GM04504 (cell line): ENCODE measurements at places on chromosomes 16 and 17.
A peak's percentile ranks its signal among the peaks of the same experiment; 100 is the strongest.

DNA sequence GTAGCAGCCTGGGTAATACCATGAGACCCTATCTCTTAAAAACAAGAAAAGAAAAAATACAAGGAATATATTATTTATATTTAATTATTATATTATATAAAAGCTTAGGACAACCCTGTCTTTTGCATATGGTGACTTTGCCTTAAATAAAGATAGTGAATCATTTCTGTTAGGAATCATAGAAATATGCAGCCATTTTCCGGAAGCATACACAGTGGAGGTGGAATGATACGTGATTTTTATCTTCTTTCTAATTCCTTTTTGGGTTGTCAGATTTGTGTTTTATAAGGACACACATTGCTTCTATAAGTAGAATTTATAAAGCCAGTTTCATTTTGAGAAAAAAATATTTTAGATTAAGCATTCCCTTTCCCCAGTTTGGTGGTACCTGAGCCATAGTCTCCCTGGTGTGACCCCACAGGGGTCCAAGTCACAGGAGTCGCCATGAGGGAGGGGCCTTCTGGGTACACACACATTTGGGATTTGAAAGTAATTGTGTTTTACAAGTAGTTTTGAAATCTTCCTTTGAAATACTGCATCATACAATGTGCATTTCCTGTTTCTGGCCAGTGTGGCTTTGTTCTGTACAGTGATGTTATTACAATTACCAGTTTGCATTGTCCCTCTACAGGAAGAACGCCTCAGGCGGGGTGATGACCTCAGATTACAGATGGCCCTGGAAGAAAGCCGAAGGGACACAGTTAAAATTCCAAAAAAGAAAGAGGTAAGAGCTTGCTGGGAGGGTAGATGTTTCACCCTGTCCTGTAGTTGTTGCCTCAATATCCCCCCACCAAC, 50.9 kb downstream of the B9D1 start:
- no peak for DNase-seq

DNA sequence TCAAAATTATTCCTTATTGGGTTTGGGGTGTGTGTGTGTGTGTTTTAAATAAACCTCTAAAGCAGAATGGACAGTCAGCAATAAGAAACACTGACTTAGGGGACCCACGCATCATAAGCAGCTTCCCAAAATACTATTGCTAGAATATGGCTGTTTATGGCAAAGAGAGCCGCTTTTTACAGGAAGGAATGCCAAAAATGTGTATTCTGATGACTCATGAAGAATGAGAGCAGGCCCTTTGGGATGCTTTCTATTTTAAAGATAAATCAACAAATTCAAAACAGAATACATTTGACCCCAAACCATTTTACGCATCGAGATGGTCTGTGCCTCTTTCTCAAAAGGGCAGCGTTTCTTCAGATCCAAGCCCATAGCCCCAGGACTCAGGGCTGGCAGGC, 37.5 kb downstream of the ARHGAP17 start:
- peak; percentile 32 for DNase-seq

DNA sequence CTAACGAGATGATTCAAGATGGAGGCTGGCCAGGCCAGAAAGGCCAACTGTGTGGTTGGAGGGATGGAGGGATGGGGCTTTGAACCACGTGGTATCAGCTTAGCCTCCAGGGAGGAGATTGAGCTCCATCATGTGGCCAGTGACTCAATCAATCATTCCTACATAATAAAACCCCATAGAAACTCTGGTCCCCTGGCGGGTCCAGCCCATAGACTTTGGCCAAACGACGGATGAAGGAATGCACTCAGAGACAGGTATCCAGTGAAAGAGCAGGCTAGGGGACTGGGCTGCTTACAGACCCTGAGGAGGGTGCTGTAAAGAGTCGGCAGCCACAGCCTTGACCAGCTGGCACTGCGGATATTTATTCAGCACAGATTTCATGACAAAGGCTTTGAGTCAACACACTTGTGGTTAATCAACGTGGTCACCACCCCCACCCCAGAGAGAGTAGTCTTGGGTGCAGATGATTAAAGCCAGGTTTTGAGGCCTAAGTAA, 308.7 kb upstream of the TNRC6C start:
- DNase-seq: no peak

DNA sequence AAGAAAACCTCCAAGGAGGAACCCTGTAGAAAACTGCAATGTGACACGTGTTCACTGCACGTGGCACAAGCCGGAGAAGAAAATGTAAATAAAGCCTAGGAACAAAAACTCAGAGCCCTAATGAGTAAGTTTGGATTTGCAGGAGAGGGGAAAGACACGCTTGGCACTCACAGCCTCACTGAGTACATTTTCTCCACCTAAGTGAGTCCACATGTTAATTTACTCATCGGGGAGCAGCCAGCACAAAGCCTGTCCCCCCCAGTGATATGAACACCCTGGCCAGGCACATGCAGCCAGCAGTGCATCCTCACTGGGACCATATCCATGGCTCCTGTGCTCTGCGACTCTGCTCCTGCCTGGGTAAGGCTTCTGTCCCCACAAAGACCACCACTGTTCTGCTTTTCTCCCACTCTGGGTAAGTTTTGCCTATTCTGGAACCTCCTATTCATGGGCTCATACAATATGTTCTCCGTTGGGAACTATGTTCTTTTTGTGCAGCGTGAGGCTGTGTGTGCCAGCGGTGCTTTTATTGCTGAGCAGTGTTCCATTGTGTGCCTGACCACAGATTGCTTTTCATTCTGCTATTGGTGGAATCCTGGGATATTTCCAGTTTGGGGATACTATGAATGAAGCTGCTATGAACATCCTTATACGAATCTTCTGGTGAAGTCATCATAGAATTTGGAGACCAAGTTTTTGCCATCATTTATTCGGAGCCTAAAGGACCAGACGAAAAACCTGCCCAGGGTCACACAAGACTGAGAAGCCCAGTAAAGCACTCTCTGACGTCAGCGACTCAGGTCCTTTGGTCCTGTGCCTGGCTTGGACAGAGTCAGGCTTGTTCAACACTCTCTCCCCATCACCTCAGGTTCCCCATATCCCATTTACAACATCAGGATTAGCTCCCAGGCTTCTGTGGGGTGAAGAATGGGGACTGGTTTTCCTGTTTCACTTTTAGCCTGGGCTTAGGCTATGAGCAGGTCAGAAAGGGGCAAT, 53.3 kb downstream of the RNF112 start:
- DNase-seq: no peak

GRCh38 chr17:74892013-74892841, 1.2 kb downstream of the FADS6 start:
- no peak for DNase-seq

- DNase-seq: peak; percentile 64
Observed at GRCh38 chr16:59478838-59479237, 744.7 kb upstream of the GOT2 start.

DNA sequence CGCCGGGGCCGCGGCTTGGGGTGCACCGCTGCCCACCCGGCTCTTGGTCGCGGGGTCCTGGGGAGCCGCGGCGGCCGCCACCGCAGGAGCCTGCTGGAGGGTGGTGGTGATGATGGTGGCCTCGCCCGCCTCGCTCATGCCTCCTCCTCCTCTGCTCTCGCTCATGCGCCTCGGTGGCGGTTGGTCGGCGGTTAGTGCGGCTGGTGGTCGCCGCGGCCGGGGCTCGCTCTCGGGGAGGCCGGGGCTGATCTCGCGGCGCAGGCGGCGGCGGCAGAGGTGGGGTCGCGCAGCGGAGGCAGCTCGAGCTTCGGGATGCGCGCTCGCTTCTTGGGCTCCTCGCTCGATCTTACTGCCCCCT, 41.6 kb downstream of the AHSP start:
- no peak for DNase-seq

GRCh38 chr16:54504372-54504771, 217.8 kb upstream of the IRX3 start:
- no peak for DNase-seq

DNA sequence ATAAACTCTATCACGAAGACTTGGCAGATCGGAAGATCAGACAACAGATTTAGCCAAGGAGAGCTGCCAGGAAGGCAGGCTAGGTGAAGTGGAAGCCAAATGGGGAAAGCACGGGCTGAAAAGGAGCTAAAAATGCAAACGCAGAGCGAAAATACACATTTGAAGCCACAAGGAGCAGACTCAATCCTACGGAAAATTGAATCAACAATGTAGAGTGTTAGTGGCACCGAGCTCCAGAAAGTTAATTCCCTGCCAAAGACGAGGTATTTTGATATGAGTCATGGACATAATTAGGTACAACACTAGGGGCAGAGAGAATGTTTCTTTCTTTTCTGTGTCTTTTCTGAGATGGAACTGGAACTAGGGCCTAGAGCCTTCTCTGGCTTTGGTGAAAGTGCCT, 20.7 kb downstream of the GSG1L start:
- DNase-seq: no peak

GRCh38 chr16:7921345-7921744, 588.7 kb downstream of the RBFOX1 start:
- DNase-seq: no peak

DNA sequence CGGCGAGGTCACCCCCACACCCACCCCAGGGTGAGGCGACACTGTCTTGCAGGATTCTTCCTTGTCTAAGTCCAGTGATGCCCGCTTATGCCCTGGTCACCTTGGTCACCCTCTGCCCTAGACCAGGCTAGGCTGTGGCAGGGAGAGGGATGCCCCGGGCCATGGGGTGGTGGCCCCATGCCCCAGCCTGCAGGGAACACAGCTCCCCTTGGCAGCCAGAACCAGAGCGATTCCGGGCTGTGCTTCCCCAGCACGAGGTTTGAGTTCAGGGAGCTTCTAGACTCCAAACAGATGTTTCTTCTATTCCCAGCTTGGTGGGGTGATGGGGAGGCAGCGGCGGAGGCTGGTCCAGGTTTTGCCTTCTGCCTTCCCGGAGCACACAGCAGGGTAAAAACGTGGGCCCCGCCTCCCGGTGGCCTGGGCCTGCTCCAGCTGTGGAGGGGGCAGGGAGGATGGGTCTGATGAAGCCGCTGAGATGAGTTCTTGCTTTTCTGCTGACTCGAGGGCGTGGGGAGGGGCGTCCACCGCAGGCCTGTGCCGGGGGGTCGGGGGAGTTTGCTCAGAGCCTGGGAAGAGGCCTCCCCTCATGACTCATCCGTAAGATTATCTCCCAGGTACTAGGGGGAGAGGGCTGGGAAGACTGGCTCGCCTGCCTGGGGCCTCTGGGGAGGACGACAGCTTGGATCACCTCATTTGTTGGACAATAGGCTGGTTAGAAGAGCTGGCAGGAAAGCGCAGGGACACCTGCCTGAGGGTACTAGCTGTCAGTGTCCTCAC, 15.4 kb downstream of the SMTNL2 start:
- no peak for DNase-seq

DNA sequence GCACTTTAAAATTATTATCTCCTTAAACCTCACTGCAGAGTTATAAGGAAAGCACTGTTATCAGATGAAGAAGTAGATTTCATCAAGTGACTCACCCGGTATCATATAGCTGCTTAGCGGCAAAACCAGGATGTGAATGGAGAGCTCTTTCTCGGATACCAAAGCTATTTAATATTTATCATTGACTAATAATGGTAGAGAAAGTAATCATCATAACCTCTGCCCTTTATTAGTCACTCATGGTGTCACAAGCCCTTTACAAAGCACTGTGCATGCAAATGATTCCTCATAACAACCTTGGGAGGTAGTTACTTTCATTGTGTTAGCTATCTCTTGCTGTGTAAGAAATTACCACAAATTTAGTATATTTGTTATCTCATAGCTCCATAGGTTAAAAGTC, 592.9 kb downstream of the MAF start:
- no peak for DNase-seq

DNA sequence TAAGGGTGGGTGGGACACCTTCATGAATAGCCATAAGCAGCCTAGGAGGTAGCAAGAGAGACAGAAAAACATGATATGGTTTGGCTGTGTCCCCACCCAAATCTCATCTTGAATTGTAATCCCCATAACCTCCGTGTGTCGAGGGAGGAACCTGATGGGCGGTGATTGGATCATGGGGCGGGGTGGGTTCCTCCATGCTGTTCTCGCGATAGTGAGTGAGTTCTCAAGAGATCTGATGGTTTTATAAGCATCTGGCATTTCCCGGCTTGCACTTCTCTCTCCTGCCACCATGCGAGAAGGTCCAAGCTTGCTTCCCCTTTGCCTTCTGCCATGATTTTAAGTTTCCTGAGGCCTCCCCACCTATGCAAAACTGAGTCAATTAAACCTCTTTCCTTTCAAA, 259.1 kb upstream of the ERCC4 start:
- no peak for DNase-seq

DNA sequence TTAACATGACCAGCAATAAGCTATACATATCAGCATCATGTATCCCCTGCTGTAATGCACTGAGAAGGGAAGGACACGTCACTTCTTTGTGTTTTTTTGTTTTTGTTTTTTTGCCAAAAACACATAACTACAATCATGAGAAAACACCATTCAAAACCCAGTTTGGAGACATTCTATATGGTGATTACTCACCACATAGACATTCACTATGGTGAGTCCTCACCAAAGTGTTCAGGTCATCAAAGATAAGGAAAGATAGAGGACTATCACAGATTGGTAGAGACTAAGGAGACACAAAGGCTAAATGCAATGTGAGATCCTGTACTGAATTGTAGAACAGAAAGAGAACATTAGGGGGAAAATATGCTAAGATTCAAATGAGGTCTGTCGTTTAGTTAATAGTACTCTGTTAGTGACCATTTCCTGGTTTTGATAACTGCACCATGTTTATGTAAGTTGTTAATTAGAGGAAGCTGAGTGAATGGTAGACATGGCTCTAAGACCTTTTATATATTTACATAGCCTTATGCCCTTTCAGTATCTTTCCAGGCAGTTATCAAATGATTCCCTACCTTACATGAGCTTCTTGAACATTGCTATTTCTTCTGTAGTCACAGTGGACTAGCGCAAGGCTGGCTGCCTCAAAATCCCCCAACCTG, 46.6 kb downstream of the PIK3R5 start:
- no peak for DNase-seq

- DNase-seq: no peak
Observed at GRCh38 chr17:34424814-34425491, 61.9 kb upstream of the CCL1 start.

DNA sequence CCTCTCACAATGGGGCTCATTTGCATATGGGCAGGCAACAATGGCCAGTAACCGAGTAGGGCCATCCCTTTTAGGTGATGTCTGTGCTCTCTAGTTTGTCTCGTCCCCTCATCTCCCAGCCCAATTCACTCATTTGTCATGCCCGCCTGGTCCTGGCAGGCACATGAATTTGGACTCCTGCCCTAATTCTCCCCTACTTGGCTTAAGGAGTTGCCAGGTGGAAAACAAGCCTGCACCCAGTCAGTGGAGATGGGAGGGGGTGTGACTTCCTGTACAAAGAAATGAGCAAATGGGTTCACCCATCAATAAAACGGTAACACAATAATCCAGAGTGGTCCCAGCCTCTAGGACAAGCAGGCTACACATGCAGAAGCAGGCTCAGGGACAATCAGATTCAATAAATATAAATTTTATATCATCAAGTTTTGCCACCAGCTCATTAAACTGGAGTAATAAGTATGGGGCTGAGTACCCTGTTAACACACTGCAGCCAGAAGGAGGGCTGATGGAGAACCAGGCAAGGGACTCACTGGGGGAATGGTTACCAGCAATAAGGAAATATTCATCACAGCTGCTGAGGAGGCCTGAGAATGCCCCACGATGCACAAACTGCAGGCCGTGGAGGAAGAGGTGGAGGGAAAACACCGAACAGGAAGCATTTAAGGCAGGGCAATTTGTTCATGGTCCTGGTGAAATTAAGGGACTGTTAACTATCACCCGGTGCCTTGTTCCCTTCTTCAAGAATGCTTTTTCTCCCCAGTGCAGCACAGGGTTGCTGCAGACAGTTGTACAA, 84.4 kb upstream of the GPRC5B start:
- no peak for DNase-seq
